ENCODE measurements at places on chromosomes 7 and 10.

GRCh38 chr10:98646998-98647917 is 200.5 kb upstream of the HPS1 start:
- DNase-seq, result no peak

DNA sequence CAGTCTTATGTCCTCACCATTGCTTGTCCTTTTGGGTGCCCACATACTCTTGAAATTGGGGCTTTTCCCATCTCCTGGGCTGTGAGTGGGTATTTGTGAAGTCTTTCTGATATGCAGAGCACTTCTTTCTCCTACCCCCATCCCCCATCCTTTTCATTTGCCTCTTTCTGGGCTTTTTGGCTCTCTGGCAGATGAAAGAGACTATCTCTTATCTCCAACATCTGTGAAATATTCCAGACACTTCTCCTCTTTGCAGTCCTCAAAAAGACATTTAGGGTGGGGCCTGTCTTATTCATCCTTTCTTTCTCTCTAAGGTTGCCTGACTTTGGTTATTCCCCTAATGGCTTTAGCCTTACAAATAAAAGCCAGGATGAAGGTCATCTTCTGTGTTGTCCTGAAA is 462.2 kb upstream of the MKI67 start:
- DNase-seq, result no peak

- DNase-seq, result peak; percentile 4
Observed at GRCh38 chr7:77985974-77986339, 187.4 kb downstream of the PHTF2 start.

GRCh38 chr7:37377231-37377630 is 71.4 kb downstream of the ELMO1 start:
- no peak for DNase-seq

DNA sequence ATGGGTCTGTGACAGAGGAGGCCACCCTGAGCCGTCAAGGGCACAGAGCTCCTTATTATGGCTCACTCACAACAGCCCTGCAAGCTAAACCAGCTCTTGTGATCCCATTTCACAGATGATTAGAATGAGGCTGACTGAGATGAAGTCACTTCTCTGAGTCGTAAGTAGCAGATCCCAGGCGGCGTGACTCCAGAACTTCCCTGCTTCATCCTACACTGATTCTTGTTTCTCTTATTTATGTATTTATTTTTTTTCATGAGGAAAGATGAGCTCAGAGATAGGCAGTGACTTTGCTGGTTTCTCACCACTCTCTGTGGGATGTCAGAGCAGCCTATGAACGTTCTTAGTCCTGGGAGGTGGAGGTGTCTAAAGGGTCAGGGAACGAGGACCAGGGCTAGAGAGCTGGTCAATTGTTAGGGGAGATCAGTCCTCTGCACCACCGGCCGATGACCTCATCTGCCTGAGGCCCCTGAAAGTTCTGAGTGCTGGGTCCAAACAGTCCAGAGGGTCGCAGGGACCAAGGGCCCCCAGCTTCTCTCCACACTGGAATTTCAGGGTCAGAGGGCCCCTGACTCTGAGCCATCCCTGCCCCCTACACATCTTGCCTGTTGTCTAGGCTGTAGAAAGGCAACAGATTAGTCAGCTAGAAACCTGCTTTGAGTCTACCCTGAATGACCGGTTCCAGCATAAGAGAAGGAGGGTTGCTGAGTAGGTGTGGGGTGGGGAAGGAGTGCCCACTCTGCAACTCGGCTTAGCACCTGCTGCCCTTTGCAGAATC is 17.9 kb downstream of the CLRN3 start:
- DNase-seq, result no peak

- no peak for DNase-seq
Observed at GRCh38 chr10:130018265-130018664, 54.2 kb upstream of the EBF3 start.

DNA sequence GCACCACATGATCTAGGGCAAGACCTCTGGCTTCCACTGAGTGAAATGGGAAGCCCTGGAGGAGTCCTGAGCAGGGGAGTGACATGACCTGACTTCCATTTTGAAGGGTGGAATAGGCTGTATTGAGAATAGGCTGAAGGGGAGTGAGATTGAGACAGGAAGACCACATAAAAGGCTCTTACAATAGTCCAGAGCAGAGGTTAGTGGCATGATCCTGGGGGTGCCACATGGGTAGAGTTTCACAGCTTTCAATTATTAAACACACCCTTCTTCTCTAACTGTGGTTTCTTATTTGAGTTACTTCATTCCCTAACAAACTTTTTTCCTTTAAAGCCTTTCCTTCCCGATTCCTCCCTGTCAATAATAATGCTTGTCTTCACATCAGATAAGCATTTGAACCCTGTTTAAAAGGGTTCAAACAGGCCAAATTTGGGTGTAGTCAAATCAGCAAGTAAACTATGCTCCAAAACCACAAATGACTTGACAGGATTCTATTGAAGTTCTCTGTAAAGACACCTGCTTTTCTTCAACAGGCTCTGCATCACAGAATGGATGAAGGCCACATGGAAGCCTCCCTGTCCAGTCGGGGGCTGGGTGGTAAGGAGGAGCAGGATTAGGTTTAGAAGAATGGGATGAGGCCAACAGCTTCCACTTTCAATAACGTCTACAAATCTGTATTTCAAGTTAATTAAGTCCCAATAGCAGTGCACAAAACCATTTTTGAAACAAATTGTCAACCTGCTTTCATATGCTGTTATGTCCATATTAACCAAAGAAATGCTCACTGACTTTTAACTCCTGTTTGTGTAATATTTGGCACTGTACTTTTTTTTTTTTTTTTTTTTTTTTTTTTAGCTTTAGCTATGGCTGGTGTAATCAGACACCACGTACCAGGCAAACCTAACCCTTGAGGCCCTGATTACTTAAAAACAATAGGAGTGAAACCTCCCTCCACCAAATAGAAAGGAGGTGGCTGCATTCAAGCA is 131.9 kb downstream of the NRCAM start:
- DNase-seq, result no peak

GRCh38 chr10:31584098-31584631 is 265.1 kb downstream of the ZEB1 start:
- no peak for DNase-seq

GRCh38 chr10:89085153-89085552 is 94.6 kb downstream of the FAS start:
- DNase-seq, result no peak

GRCh38 chr10:99659868-99660366 is 608 bp downstream of the ENTPD7 start:
- no peak for DNase-seq

DNA sequence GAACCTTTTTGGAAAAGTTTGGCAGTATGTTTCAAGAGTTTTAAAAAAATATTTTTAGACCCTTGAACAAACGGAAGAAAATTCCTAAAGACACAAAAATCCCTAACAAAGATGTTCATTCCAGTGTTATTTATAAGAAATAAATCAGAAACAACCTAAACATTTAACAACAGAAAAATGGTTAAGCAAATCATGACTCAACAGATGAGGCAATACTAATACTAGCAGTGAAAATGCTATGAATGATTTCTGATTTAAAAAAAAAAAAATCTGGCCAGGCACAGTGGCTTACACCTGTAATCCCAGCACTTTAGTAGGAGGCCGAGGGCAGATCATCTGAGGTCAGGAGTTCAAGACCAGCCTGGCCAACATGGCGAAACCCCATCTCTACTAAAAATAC is 61.0 kb downstream of the ARHGAP12 start:
- no peak for DNase-seq

DNA sequence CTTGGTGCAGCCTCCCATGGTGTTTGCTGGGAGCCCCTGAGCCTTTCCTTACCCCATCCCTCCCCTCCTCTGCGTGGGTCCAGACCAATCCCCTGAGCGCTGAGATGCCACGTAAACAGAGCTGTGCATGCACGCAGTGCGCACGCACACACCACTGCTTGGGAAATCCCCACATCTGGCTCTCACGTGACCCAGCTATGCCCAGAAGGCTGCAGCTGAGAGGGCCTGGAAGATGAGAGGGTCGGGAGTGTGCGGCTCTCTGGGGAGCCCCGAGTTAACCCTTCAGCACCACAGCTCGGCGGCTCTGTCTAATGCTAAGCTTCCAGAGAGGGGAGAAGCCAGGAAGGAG is 177.2 kb downstream of the SH3PXD2A start:
- DNase-seq, result peak; percentile 80

- no peak for DNase-seq
Observed at GRCh38 chr7:46603780-46604179, 682.7 kb upstream of the IGFBP3 start.

GRCh38 chr10:86721232-86721631 is 35.2 kb upstream of the BMPR1A start:
- no peak for DNase-seq

DNA sequence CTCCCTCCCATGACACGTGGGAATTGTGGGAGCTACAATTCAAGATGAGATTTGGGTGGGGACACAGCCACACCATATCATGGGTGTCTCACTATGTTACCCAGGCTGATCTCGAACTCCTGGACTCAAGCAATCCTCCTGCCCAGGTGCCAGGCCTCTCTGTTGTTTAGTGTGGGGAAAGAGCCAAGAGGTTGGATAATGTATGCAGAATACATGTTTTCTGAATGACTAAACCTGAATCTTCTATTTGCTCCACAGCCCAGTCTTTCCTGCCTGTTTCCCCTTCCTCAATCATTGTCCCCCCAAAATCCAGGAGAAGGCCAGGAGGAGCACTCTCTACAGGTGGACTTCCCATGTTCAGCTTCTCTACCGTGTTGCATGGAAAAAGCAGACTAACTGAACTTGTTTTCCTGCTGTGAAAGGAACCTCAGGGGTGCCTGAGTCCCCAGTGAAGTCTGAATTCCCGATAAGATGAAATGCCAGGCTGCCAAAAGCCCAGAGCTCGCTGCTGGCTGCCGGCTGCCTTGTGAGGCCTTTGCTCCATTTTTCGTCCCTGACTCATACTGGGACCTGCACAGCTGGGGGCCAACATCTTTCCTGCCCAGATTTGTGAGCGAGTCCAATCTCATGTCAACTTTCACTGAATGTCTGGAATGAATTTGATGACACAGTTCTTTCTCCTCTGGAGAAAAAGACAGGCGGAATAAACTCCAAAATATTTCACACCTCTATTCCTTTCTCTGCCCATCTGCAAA is 588.0 kb downstream of the CALN1 start:
- DNase-seq, result no peak

DNA sequence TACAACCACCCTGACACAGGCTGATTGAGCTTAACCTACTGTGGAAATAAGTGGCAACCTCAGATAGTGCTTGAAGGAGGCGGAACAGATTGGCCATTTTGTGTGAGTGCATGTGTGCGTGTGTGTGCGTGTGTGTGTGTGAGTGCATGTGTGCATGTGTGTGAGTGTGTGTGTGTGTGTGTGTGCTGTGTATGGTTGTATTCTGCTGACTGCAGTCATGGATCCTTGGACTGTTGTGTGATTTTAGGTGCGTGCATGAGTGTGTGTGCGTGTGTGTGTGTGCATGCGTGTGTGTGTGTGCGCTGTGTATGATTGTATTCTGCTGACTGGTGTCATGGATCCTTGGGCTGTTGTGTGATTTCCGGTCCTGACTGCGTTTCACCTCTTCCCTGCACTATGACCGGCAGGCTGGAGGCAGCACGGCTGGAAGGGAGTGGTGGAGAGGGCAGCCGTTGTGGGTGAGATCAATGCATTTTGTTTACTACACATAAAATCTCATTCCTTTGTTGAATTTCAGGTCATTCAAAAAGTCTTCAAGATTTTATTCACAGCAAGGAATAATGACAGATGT is 6.3 kb downstream of the IQCE start:
- DNase-seq, result no peak

DNA sequence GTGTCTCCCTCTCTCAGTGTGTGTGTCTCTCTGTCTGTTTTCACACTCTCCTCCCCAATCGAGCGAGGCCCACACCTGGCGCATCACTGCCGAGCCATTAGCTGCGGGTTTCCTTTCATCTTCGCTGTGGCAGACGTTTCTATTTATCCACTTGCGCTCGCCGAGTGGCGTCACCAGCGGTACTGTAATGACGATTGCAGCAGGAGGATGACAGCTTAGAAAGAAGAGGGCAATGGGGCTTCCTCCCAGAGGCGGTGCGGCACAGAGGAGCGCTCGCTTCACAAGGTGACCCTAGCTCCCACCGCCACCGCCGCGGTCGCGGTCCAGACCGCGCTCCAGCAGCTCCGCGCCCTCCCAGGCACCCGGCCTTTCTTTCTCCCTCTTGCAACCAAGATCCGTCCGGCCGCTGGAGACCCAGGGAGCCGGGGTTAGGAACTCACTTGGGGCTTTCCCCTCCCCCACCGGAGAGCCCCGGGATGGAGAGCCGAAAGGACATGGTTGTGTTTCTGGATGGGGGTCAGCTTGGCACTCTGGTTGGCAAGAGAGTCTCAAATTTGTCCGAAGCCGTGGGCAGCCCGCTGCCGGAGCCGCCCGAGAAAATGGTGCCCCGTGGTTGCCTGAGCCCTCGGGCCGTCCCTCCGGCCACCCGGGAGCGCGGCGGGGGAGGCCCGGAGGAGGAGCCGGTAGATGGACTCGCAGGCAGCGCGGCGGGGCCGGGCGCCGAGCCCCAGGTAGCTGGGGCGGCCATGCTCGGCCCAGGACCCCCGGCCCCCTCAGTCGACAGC is at the start of gene EVX1:
Gene EVX1, plus strand, starts transcription at position 248 of the 785 bp plus-strand sequence. Its CDS starts 229 bp downstream, at position 477.
- DNase-seq, result no peak

DNA sequence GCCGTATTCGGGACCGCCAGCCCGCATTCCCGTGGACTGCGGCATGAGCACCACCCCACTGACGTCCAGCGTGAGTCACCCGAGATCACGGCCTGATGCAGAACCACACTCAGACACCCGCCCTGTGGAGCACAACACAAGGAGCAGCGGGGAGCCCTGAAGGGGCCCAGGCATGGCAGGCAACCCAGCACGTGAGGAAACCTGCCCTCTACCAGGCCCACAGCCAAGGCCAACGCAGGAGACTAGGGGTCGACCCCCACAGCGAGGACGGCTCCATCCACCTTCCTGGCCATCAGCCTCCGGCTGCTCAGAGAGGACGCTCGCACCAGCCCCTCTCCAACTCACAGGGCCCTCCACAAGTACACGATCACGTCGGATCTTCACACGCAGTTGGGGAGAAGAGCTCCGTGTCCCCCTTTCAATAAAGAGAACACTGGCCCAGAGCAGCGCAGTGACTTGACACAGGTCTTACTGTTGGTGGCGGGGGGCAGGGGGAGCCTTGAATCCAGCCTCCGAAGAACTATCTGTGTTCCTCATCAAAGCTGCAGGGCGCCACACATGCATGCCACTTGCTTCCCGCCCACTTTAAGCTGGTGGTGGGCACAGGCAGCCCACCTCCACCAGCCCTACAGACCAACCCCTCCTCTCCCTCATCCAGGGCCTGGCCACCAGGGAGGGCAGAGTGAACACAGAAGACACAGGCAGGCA is 22.0 kb downstream of the MAD1L1 start:
- no peak for DNase-seq

DNA sequence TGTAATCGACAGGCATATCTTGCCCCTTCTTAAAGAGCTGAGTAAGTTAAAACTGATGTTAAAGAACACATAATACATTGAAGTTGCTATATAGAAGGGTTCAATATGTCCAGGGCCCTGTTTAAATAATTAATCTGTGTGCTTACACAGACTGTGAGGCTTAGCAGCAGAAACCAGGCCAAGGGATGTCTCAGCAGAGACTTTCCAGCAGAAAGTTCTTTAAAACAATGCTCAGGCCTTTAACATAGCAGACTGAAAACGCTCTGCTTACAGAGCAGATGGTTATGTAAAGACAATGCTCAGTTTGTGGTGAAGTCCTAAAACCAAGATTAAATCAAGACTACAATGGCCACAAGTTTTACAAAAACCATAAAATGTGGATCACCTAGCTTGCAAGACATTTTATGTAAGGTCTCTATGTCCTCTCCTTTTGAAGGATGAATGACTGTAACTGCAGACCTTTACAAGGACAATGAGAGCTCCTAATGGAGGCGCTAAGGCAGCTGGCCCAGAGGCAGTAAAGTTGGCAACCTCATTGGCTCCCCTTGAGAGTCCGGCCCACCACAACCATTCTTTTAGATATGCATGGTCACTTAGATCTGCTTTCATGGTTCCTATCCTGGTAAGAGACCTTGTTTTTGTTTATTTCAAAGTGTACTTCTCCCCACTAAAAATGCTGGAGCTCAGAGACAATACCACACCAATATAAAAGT is 56.3 kb downstream of the FZD1 start:
- no peak for DNase-seq
